Germinal center (tissue), 1 donor: ENCODE measurements at places on chromosomes 5 and 9.
A peak's percentile ranks its signal among the peaks of the same experiment; 100 is the strongest.

DNA sequence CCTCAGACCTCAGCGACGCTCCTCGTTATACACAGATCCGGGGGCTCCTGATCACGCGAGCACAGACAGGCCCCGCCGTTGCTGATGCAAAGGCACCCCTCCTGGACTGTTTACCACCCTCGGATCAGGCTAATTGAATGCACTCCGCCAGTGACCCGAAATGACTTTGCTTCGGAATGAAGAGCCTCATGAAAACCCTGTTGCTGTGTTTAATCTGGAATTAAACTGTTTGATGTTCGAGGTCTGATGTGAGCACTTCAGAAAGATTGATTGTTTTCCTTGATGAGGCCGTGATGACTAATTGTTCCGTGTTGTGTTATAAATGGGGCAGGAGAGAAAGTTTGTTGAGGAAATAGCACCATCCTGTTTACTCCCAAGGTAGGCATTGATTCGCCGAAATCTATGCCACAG, 190.5 kb upstream of the PPP1R26 start:
- no peak for DNase-seq

- DNase-seq: no peak
These were observed 91.0 kb upstream of the DAPK1 start for GRCh38 chr9:87406543-87407166.

DNA sequence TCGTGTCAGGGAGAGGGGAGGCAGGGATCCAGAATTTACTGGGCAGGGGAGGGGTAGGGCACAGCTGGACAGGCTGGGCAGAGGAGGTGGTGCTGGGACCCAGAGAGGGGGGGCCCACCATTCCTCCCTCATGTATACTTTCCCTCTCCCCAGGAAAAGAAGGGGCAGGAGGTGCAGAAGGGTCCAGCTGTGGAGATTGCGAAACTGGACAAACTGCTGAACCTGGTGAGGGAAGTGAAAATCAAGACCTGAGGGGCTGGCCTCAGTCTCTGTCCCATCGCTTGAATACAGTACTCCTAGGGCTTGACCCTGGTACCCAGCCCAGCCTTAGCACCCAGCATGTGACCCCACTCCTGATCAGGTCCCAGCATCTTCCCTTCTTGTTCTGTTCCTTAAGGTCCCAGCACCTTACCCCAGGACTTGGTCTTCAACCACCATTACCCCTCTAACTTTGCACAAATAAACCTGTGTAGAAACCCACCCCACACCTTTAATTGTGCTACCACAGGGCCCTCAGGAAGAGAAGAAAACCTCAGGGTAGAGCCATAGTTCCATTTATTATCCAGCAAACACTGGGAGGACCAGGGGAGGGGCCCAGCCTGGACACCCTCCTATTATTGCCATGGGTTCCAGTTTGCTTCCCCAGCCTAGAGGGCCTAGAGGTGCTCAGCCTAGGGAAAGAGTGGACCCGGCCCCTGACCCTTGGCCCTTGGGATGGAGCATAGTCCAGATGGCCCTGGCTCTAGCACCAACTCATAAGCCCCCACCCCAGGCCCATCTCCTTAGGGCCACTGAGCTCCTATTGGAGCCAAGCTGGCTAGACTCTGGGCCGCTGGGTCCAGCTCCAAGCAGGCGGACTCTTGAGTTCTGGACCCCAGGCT, 2.0 kb downstream of the ENHO start:
- DNase-seq: no peak

- no peak for DNase-seq
These were observed 1311.5 kb upstream of the CDH6 start for GRCh38 chr5:29882036-29882435.

DNA sequence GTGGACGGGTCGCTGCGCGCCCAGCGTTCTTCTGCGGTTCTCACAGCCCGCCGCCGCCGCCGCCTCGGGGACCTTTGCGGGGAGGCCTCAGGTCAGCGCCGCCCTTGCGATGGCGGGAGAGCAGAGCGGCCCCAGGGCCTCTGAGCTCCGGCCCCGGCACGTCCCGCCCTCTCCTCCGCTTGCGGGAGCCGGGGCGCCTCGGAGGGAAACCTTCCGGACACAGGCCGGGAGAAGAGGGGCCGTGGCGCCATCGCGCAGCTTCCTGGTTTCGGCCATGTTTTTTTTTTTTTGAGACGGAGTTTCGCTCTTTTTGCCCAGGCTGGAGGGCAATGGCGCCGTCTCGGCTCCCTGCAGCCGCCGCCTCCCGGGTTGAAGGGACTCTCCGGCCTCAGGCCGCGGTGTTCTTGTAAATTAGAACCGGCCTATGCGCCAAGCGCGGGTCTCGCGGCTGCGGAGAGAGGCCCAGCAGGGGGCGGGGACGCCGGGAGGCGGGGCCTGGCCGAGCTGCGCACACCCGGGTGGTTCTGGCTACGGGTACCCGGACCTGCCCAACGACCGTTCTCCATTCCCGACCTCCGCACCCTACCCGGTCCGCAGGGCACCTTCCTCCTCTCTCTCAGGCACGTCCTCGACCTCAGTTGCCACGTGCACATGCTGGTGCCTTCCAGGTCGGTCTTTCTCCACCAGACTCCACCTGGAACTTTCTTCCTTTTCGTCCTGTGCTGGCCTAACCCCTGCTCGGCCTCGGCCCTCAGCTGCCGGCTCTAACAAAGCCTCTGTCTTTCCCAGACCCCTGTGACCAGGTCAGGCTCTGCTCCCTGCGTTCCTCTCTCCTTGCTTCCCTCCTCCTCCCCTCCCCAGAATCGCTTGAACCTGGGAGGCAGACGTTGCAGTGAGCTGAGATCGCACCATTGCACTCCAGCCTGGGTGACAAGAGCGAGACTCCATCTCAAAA, 28.8 kb upstream of the MGAT1 start:
- DNase-seq: peak; percentile 90

GRCh38 chr5:140131967-140132409, 6.3 kb downstream of the IGIP start:
- no peak for DNase-seq
